ENCODE measurements at places on chromosomes 1 and 21.

DNA sequence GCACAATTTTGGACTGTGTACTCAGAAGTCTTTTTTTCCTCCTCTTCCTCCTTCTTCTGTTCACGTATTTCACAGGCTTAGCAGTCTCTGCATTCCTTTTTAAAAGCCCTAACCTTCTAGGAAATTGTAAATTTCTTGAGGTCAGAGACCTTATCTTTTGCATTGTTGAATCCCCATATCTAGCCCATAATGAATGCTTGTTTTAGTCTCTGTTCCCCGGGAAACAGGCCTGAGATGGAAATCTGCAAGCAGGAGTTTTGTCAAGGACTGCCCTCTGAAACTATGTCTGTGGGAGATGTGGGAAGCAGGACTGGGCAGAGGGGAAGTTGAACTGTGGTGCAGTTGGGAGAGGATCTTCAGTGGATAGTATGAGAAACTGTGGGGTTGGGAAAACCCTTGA lies 272.2 kb upstream of the DAB1 start:
- DNase-seq = no peak

- DNase-seq = no peak
Measured at GRCh38 chr1:226019572-226019971, 20.4 kb upstream of the SDE2 start.

- DNase-seq = no peak
Measured at GRCh38 chr1:20988943-20989342, 187.8 kb downstream of the EIF4G3 start.

- DNase-seq = peak; percentile 62
Measured at GRCh38 chr1:3611170-3612019, at the start of gene MEGF6. Gene MEGF6, minus strand, starts transcription at chr1:3611508. Its CDS starts 240 bp downstream, at chr1:3611268.

DNA sequence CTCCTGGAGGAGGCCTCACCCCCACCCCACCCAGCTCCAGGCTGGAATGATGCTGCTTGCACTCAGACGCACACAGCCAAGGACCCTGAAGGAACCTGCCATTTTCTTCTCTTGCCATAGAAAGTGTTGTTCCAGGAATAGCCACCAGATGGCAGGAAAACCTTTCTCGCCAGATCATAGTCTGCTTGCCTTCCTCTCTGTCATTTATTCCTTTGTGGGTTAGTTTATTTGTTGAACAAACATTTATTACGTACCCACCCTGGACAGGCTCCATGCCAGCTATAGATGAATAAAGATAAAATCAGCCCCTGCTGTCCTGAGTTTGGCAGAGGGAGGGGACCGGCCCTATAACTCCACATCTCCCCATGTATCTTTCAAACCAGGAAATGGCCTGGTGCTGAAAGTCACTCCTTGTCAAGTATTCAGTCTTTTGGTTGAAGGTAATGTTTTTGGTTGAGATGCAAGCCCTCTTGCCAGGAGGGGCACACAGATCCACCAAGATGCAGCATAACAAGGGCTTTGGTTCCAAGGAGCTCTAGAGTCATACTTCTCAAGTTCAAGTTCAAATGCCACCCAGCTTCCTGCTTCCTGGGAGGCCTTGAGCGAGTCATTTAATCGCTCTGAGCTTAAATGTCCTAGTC lies 7.0 kb upstream of the KCNC4 start:
- peak; percentile 49 for DNase-seq
